ENCODE measurements at places on chromosomes 4 and X. TPM values are rescaled to one million over a fixed set of nuclear protein-coding genes. Genes with fewer than 3 reads are reported as not detected.

Gene TLL1
- under 0.01 TPM for total RNA-seq

Gene PAGE1
- total RNA-seq, result not detected

Gene PCYT1B
- 0.92 TPM for total RNA-seq

Gene RHOXF2
- total RNA-seq, result not detected

Gene CITED1
- total RNA-seq, result 0.23 TPM

Gene MTNR1A
- total RNA-seq, result 0.23 TPM

Gene NXF2
- total RNA-seq, result not detected

Gene DCAF12L1
- not detected for total RNA-seq

Gene C1QTNF7
- total RNA-seq, result not detected

Measured in smooth muscle cell of the umbilical artery (primary cell).